ENCODE measurements at places on chromosomes 2 and 18.

GRCh38 chr2:121824264-121824663 lies 68.8 kb downstream of the TSN start:
- no peak for DNase-seq
- no peak overlapping the region for H3K4me3 ChIP-seq
- no peak overlapping the region for H3K27ac ChIP-seq
- no peaks in the 10 kb centered on the region for H3K27me3 ChIP-seq

GRCh38 chr2:35932276-35932963 lies 423.2 kb upstream of the CRIM1 start:
- no peak overlapping the region for H3K4me3 ChIP-seq
- no peak overlapping the region for H3K27ac ChIP-seq
- no peaks in the 10 kb centered on the region for H3K36me3 ChIP-seq
- peak; percentile 11 for DNase-seq

DNA sequence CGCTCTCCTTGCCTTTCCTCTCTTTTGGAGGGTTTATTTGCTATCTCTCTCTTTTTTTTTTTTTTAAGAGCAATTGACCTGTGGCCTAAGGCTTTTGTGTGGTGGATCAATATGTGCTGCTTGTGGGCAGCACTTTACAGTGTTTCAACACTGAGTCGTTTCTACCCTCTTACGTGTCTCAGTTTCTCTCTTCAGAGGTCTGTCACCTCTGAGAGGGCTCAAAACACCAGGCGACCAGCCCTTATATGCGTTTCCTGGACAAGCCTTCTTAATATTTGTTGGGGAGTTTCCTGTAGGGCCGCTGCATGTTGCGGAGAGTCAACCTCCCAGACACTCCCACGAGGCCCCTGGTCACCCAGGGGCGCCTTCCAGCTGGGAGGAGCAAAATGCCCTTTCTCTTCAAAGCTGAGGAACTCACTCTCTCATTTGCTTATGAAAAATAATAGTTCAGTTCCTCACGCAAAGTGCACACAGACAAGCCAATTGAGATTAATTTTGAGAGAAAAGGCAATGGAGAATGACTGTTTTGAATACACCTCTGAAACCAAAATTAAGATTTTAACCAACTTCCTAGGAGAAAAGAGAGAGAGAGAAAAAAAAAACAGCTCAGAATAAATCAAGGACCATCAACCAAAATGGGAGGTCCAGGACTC lies 96.3 kb upstream of the B3GNT2 start:
- H3K4me3 ChIP-seq: no peak overlapping the region
- H3K27ac ChIP-seq: no peak overlapping the region
- DNase-seq: no peak
- no peaks in the 10 kb centered on the region for H3K27me3 ChIP-seq

DNA sequence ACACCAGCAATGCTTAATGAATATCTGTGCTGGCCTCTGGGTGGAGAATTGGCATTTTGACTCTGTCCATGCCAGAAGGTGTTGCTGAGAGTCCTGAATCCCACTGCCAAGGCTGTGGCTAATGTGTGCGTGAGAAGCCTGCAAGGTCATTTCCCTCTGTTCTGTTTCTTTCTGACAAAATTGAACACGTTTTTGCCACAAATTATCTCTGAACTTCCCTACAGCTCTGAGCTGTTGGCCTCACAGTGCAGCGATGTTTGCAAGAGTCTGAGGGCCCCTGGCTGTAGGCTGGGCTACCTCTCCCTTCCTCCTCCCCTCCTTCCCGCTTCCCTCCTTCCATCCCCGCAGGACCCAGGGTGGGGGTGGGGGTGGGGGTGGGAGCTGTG lies 154.1 kb upstream of the HS6ST1 start:
- H3K4me3 ChIP-seq: no peak overlapping the region
- no peak overlapping the region for H3K27ac ChIP-seq
- H3K27me3 ChIP-seq: no peaks in the 10 kb centered on the region
- no peaks in the 10 kb centered on the region for H3K36me3 ChIP-seq
- no peaks in the 10 kb centered on the region for H3K4me1 ChIP-seq

DNA sequence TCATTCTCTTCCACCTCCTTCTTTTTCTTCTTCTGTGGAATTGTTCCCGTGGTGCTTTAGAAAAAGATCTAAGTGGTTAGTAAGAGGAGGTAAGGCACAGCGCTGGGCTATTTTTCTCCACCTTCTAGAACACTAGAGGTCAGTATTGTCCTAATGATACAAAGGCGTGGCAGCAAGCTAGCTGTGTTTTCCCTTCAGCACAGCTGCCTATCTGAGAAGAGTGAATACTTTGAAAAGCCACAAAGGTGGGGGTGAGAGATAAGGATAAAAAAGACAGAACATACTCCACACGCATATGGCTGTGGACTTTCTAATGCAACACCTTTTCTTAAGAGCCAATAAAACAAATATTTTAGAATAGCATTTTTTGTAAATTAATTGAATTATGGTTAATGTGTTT lies 2.1 kb downstream of the CNTNAP5 start:
- no peaks in the 10 kb centered on the region for H3K36me3 ChIP-seq
- peaks cover 17% of the 10 kb centered on the region for H3K4me1 ChIP-seq
- H3K27ac ChIP-seq: no peak overlapping the region
- H3K4me3 ChIP-seq: no peak overlapping the region
- H3K27me3 ChIP-seq: peaks cover 47% of the 10 kb centered on the region
- DNase-seq: peak; percentile 87

DNA sequence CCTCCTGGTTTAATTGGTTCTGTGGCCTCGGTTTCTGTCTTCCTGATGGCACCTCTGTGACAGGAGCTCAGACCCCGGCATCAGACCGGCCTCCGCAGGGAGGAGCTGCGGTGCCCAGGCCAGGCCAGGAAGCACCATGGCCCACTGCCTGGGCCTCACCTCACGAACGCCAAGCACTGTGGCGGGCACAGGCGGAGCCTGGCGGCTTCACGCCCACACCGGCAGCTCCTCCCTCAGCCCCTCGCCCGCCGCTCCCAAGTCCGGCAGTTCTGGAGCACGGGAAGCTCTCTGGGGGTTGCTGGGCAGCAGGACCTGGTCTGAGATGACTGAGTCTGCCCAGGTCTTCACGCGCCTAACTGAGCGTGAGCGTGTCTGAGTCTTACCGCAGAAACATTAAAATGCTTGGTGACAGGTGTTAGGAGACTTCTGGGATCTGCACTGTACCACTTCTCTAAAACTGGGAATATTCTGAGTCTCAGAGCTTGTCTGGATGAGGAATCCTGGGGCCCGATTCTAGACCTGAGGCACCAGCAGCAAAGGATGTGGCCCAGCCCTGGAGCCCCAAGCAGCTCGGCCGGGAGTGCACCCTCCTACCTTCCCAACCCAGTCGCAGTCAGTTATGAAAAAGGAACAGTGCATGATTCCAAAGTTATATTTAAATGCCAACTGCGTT lies 21.9 kb downstream of the RTP5 start:
- peaks cover under 1% of the 10 kb centered on the region for H3K4me1 ChIP-seq
- no peak overlapping the region for H3K27ac ChIP-seq
- no peak for DNase-seq
- H3K36me3 ChIP-seq: no peaks in the 10 kb centered on the region
- no peak overlapping the region for H3K4me3 ChIP-seq

DNA sequence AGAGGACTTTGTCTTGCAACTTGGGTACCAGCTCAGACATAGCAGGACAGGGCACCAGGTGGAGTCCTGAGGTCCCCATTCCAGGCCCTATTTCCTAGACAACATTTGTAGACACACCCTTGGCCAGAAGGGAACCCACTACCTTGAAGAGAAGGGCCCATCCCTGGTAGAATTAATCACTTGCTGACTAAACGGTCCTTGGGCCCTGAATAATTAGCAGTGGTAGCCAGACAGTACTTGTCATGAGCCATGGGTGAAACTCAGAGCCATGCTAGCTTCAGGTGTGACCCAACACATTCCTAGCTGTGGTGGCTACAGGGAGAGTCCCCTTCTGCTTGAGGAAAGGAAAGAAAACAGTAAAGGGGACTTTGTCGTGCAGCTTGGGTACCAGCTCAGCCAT lies 28.5 kb upstream of the ACTR2 start:
- H3K27ac ChIP-seq: no peak overlapping the region
- H3K4me3 ChIP-seq: no peak overlapping the region
- peaks cover 8% of the 10 kb centered on the region for H3K27me3 ChIP-seq
- H3K36me3 ChIP-seq: no peaks in the 10 kb centered on the region

- peaks cover 19% of the 10 kb centered on the region for H3K4me1 ChIP-seq
- H3K4me3 ChIP-seq: no peak overlapping the region
- H3K36me3 ChIP-seq: no peaks in the 10 kb centered on the region
- no peak overlapping the region for H3K27ac ChIP-seq
Observed at GRCh38 chr2:217162533-217162932, 302.7 kb upstream of the TNP1 start.

DNA sequence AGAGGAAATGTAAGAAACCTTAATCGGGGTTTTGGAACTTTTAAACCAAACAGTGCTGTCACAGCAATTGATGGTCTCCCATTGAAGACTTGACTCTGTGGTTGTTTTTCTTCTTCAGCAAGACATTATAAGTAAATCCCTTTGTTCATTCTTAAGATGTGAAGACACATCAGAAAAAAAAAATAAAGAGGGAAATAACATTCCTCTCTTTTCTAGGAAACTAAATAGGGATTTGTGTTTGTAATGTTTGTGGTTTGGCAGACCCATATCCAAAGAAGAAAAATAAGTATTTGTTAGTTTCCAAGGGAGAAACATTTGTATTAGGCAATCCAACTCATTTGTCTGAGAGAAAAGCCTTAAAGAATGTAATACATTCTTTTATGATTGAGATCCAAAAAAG lies 359.9 kb downstream of the DSC3 start:
- no peaks in the 10 kb centered on the region for H3K27me3 ChIP-seq
- H3K27ac ChIP-seq: no peak overlapping the region
- H3K4me3 ChIP-seq: no peak overlapping the region
- no peaks in the 10 kb centered on the region for H3K36me3 ChIP-seq
- no peaks in the 10 kb centered on the region for H3K4me1 ChIP-seq

DNA sequence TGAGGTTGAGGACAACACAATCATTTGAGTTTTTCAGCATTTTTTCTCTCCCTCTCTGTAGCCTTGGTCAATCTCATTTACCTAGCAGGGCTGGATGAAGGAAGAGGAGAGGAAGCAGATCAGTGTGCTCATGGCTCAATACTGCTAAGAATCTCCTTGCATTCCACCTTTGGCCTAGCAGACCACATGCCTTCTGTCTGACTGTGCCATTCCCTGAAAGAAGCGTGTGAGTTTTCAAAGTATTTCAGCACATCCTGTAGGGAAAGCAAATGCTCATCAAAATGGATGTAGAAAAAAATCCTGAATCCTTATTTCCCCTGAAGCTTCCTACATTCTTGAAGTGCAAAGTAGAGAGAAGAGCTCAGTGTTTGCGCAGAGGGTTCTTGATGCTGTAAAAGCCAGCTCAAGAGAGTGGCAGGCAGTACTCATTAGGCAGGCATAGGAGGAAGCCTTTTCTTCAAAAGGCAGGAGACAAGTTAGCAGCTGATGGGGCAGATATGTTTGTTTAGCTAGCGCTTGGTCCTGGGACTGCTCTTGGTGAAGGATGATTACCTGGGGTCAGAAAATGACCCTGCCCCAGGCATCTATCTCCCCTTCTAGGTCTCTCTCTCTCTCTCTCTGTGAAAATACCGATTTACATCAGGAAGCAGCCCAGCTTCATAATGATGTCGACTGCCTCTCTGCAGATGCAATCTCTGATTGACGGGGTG lies 14.4 kb upstream of the PIK3C3 start:
- DNase-seq: peak; percentile 2
- H3K4me1 ChIP-seq: no peaks in the 10 kb centered on the region
- no peak overlapping the region for H3K4me3 ChIP-seq
- no peak overlapping the region for H3K27ac ChIP-seq
- H3K36me3 ChIP-seq: no peaks in the 10 kb centered on the region

- no peak overlapping the region for H3K27ac ChIP-seq
- peaks cover 10% of the 10 kb centered on the region for H3K4me1 ChIP-seq
- H3K27me3 ChIP-seq: no peaks in the 10 kb centered on the region
- no peaks in the 10 kb centered on the region for H3K36me3 ChIP-seq
Observed at GRCh38 chr18:25451077-25451658, 99.2 kb upstream of the ZNF521 start.

DNA sequence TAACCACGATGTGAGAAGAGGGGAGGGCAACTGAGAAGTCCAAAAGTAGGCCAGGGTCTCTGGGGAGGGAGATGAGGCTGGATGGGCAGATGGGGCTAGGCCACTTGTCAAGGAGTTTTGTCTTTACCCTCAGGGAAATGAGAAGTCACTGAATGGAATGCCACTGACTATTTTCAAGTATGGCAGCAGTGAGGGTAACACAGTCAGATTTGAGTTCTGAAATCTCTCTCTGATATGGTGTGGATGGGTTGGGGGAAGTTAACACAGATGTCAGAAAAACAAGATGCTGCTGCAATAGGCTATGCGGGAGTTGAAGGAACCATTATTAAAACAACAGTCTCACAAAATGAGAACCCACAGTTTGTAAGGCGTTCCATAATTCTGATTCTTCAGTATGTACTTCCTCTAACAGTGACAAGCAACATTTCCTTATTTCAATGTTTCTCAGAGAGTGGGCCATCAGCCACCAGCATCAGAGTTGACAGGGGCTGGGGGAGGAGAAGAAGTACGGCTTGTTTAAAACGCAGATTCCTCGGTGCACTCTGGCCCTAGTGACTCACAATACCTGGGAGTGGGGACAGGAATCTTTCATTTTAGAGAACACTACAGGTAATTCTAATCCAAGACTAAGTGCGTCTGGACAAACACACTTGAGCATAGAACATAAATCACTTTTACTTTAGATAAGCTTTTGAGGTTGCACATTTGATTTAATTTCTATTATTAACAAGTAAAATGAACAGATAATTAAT lies 301.5 kb upstream of the LYPD1 start:
- H3K4me1 ChIP-seq: no peaks in the 10 kb centered on the region
- H3K36me3 ChIP-seq: no peaks in the 10 kb centered on the region
- no peaks in the 10 kb centered on the region for H3K27me3 ChIP-seq
- H3K4me3 ChIP-seq: no peak overlapping the region
- H3K27ac ChIP-seq: no peak overlapping the region

DNA sequence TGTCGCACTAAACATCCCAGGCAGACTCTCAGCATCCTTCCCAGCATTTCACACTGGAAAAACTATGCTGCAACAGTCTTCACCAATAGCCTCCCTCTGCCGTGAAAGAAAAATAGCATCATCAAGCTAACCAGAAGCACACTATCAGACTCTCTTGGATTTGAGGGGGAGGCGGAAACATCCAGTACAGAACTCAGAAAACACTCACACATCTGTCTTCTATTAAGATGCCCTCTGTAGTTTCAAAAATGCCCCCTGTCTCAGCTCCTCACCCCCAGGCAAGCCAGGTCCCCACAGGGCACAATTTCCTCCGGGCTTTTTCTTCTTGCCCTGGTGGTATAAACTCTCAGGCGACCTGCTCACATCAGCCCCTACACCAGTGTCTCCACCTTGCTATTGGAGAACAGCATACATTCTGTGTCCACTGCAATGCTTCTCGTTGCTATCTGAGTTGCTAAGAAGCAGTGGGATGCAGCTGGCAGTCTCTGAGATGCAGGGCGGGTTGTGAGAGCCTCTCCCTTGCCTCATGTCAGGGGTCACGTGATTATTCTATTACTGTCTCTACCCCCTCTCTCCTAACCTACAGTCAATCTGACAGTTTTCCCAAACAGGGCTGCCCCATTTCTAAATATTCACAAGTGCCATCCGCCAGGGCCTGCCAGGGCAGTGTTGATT lies 189.9 kb downstream of the INO80D start:
- H3K4me3 ChIP-seq: no peak overlapping the region
- H3K4me1 ChIP-seq: no peaks in the 10 kb centered on the region
- H3K36me3 ChIP-seq: no peaks in the 10 kb centered on the region
- H3K27me3 ChIP-seq: no peaks in the 10 kb centered on the region
- DNase-seq: no peak

GRCh38 chr2:219246559-219246958 lies 1.3 kb downstream of the STK16 start:
- H3K27ac ChIP-seq: no peak overlapping the region
- peaks cover 7% of the 10 kb centered on the region for H3K27me3 ChIP-seq
- no peaks in the 10 kb centered on the region for H3K4me1 ChIP-seq
- H3K36me3 ChIP-seq: no peaks in the 10 kb centered on the region
- no peak for DNase-seq

- no peak for DNase-seq
- H3K27me3 ChIP-seq: no peaks in the 10 kb centered on the region
- no peaks in the 10 kb centered on the region for H3K4me1 ChIP-seq
- H3K27ac ChIP-seq: no peak overlapping the region
Observed at GRCh38 chr2:149617476-149617875, 29.9 kb upstream of the MMADHC start.
